ENCODE measurements at places on chromosomes 12 and 14. TPM values are rescaled to one million over a fixed set of nuclear protein-coding genes. Genes with fewer than 3 reads are reported as not detected.
A peak's percentile ranks its signal among the peaks of the same experiment; 100 is the strongest.

The TMEM121 gene
- total RNA-seq: 14.2 TPM

The RBM25 gene
- 99.2 TPM for total RNA-seq

The GRIP1 gene
- 1.5 TPM for total RNA-seq

The KRT2 gene
- total RNA-seq: not detected

The PLA2G1B gene
- total RNA-seq: not detected

The CFAP73 gene
- total RNA-seq: 0.33 TPM

The PLCZ1 gene
- total RNA-seq: not detected

DNA sequence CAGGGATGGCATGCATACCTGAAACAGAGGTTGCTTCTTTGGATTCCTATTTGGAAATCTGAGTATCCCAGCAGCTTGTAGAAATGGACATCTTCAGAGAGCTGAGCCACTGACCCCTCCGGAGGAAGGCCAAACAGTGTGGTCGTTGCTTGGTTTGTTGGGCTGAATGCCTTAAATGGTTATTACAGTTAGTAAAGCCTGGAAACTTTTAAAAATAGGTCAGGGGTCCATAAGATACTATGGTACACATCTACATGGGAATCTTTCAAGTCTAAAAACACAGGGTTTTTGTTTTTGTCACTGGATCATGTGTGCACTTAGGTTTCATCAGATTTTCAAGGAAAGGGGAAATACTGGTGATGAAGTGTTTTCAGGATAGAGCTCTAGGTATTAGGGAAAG lies 7.7 kb downstream of the DYRK2 start:
- peaks cover 95% of the 10 kb centered on the region for H3K4me1 ChIP-seq
- DNase-seq: no peak
- no peak overlapping the region for H3K4me3 ChIP-seq
- peaks cover 22% of the 10 kb centered on the region for H3K36me3 ChIP-seq

DNA sequence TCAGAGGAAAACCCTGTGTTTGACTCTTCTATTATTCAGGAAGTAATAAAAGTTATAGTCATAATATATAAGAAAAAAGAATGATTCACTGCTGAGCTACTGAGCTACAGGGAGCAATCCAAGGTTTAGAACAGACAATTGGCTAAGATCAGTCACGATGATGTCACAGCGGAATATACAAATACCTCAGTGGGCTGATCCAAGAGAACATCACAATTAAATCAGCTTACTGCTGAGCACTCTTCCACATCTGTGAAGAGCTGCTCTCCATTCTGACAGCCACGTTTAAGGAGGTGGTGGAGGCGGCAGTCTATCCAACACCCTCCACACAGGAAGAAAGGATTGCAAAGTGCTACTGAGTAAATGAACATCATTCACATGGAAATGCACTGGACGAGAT lies 271.0 kb downstream of the APAF1 start:
- H3K27me3 ChIP-seq: no peaks in the 10 kb centered on the region
- H3K4me1 ChIP-seq: no peaks in the 10 kb centered on the region
- no peaks in the 10 kb centered on the region for H3K36me3 ChIP-seq
- no peak overlapping the region for H3K27ac ChIP-seq

DNA sequence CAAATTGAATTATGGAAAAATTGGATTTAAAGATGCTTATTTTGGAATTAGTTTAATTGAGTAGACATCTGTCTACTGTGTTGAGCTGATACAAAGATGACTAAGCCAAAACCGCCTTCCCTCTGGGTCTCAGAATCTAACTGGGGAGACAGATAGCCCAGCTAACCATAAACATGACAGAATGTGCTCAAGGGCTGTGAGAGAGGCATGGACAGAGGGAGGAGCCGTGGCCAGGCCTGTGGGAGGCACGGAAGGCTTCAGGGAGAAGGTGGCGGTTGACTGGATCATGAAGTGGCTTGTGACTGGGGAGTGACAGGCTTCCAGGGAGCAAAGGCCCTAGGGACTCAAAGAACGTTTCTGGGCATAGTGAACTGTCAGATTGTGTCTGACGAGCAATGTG lies 74.6 kb downstream of the DACT1 start:
- H3K4me3 ChIP-seq: no peak overlapping the region
- H3K36me3 ChIP-seq: no peaks in the 10 kb centered on the region
- H3K27ac ChIP-seq: no peak overlapping the region
- no peaks in the 10 kb centered on the region for H3K4me1 ChIP-seq
- no peaks in the 10 kb centered on the region for H3K27me3 ChIP-seq

GRCh38 chr14:99128185-99128584 lies 143.8 kb downstream of the BCL11B start:
- H3K27me3 ChIP-seq: no peaks in the 10 kb centered on the region
- no peaks in the 10 kb centered on the region for H3K36me3 ChIP-seq
- no peak overlapping the region for H3K4me3 ChIP-seq
- no peak overlapping the region for H3K27ac ChIP-seq

DNA sequence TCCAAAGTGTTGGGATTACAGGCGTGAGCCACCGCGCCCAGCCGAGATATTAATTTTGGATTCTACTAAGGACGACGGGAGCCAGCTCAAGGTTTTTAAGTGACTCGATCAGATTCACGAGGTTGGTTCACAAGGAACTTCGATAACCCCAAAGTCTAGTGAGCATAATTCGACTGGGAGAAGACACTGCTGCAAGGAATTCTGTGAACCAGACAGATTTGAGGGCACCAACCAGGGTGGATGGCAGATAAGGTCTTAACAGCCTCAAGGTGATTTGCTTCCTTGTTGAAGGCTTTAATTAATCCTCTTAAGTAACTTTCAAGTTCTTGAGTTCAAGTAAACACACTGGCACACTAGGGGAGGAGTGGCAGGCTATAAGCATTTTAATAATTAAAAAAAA lies 1.1 kb upstream of the KLHDC2 start:
- H3K4me1 ChIP-seq: peaks cover 28% of the 10 kb centered on the region
- peak overlapping the region; percentile 98 for H3K27ac ChIP-seq
- H3K36me3 ChIP-seq: no peaks in the 10 kb centered on the region
- H3K27me3 ChIP-seq: no peaks in the 10 kb centered on the region

GRCh38 chr12:32661706-32662105 lies 17.4 kb upstream of the DNM1L start:
- H3K27ac ChIP-seq: no peak overlapping the region
- H3K4me1 ChIP-seq: no peaks in the 10 kb centered on the region
- H3K4me3 ChIP-seq: no peak overlapping the region
- no peaks in the 10 kb centered on the region for H3K27me3 ChIP-seq
- no peaks in the 10 kb centered on the region for H3K36me3 ChIP-seq
- DNase-seq: no peak

- DNase-seq: no peak
- no peaks in the 10 kb centered on the region for H3K36me3 ChIP-seq
- H3K27ac ChIP-seq: no peak overlapping the region
- H3K27me3 ChIP-seq: no peaks in the 10 kb centered on the region
- H3K4me1 ChIP-seq: peaks cover 53% of the 10 kb centered on the region
Measured at GRCh38 chr12:6770094-6770493, 2.2 kb upstream of the LAG3 start.

GRCh38 chr12:104529130-104529874 lies 72.6 kb downstream of the CHST11 start:
- DNase-seq: no peak
- no peak overlapping the region for H3K4me3 ChIP-seq
- H3K36me3 ChIP-seq: no peaks in the 10 kb centered on the region
- H3K27ac ChIP-seq: no peak overlapping the region

DNA sequence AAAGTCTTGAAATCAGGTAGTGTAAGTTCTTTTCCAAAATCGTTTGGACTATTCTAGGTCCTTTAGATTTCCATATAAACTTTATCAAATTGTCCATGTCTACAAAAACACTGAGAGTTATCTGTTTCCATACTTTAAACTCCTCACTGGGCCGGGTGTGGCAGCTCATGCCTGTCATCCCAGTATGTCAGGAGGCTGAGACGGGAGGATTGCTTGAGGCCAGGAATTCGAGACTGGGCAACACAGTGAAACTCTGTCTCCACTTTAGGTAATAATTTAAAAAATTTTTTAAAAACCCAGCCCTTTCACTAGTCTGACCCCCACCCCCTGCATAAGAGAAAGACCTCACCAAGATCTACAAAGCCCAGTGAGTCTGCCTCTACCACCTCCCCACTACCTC lies 6.4 kb upstream of the ISM2 start:
- no peaks in the 10 kb centered on the region for H3K27me3 ChIP-seq
- H3K4me1 ChIP-seq: no peaks in the 10 kb centered on the region
- DNase-seq: no peak
- H3K36me3 ChIP-seq: no peaks in the 10 kb centered on the region
- H3K4me3 ChIP-seq: no peak overlapping the region

GRCh38 chr14:48936849-48937248 lies 649.3 kb downstream of the RPS29 start:
- DNase-seq: no peak
- no peaks in the 10 kb centered on the region for H3K36me3 ChIP-seq
- H3K27me3 ChIP-seq: no peaks in the 10 kb centered on the region
- no peak overlapping the region for H3K27ac ChIP-seq

DNA sequence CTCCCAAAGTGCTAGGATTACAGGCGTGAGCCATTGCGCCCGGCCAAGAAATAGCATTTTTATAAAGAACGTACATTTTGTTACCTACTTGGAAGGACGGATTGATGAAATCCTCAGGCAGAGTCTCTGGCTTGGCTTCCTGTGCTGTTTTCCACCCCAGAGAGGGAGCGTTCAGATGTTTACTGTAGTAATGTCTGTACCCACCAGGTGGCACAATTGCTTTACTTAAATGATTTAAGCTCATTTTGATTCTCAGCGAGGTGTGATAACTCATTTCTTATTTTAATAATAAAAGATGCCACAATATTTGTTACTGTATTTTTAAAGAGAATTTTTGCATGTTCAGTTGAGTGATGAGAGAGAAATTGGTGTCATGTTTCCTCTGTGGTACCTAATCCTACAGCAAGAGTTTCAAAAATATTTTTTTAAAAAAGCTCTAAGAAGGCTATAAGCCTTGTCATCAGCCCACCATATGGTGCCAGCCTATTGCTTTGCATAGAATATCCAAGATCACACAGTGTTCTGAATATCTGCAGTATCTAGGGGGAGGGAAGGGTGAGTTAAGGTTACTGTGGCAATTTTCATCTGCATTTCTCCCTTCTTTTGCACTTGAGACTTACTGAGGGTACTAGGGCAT lies 82.6 kb upstream of the TRAF3 start:
- H3K4me3 ChIP-seq: no peak overlapping the region
- peaks cover 12% of the 10 kb centered on the region for H3K4me1 ChIP-seq
- DNase-seq: peak; percentile 19
- no peak overlapping the region for H3K27ac ChIP-seq
- H3K27me3 ChIP-seq: no peaks in the 10 kb centered on the region

GRCh38 chr14:44732144-44732543 lies 225.1 kb upstream of the FSCB start:
- no peak overlapping the region for H3K27ac ChIP-seq
- no peak overlapping the region for H3K4me3 ChIP-seq
- H3K27me3 ChIP-seq: no peaks in the 10 kb centered on the region
- DNase-seq: no peak

GRCh38 chr14:48125654-48126053 lies 450.2 kb upstream of the MDGA2 start:
- H3K27me3 ChIP-seq: no peaks in the 10 kb centered on the region
- no peaks in the 10 kb centered on the region for H3K4me1 ChIP-seq
- H3K4me3 ChIP-seq: no peak overlapping the region
- no peak overlapping the region for H3K27ac ChIP-seq

- peak overlapping the region; percentile 83 for H3K4me3 ChIP-seq
- no peaks in the 10 kb centered on the region for H3K27me3 ChIP-seq
- H3K27ac ChIP-seq: no peak overlapping the region
- peaks cover 18% of the 10 kb centered on the region for H3K4me1 ChIP-seq
- no peak for DNase-seq
- H3K36me3 ChIP-seq: no peaks in the 10 kb centered on the region
Measured at GRCh38 chr12:112939761-112940381, 1.6 kb downstream of the OAS3 start.

DNA sequence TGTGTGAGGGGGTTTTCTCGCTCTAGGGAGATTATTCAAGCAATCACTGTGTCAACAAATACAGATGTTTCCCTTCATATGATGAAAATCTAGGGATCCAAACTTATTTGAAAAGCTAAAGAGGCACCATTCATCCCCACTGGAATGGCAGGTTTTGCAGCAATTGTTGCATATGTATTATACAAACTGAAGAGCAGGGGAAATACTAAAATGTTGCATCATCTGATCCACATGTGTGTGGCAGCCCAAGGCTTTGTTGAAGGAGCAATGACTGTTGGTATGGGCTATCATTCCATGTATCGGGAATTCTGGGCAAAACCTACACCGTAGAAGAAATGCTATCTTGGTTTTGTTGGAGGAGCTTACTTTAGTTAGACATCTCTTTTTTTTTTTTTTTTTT lies 4.1 kb upstream of the PRPF40B start:
- no peak overlapping the region for H3K27ac ChIP-seq
- H3K36me3 ChIP-seq: no peaks in the 10 kb centered on the region
- no peaks in the 10 kb centered on the region for H3K27me3 ChIP-seq
- H3K4me3 ChIP-seq: no peak overlapping the region

DNA sequence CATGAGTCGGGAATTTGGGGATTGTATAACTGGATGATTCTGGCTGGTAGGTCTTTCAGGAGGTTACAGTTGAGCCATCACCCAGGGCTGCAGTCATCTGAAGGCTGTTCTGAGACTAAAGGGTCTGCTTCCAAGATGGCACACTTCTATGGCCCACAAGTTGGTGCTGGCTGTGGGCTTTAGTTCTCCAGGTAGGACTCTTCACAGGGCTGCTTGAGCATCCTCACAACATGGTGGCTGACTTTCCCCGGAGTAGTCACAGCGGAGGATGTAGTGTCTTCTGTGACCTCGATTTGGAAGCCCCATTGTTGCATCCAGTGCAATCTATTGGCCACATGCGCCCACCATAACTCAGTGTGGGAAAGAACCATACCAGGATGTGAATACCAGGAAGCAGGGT lies 14.4 kb downstream of the PHETA1 start:
- H3K36me3 ChIP-seq: no peaks in the 10 kb centered on the region
- H3K4me3 ChIP-seq: no peak overlapping the region
- no peak overlapping the region for H3K27ac ChIP-seq
- H3K4me1 ChIP-seq: no peaks in the 10 kb centered on the region
- H3K27me3 ChIP-seq: no peaks in the 10 kb centered on the region

DNA sequence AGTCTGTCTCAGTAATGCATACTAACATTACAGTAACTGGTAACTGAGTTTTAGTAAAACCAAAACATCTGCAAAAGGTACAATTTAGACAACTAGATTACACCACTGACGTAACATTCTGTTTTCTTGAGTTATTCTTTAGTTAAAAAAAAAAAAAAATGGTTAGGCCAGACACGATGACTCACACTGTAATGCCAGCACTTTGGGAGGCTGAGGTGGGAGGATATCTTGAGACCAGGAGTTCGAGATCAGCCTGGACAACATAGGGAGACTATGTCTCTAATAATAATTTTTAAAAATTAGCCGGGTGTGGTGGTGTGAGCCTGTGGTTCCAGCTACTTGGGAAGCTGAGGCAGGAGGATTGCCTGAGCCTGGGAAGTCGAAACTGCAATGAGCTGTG lies 34.1 kb downstream of the AP5M1 start:
- peaks cover 4% of the 10 kb centered on the region for H3K27me3 ChIP-seq
- H3K36me3 ChIP-seq: no peaks in the 10 kb centered on the region
- no peak for DNase-seq
- no peak overlapping the region for H3K27ac ChIP-seq
- no peak overlapping the region for H3K4me3 ChIP-seq

- no peak for DNase-seq
- no peak overlapping the region for H3K27ac ChIP-seq
- H3K4me3 ChIP-seq: no peak overlapping the region
- no peaks in the 10 kb centered on the region for H3K36me3 ChIP-seq
- H3K4me1 ChIP-seq: peaks cover 42% of the 10 kb centered on the region
- H3K27me3 ChIP-seq: no peaks in the 10 kb centered on the region
Measured at GRCh38 chr14:20623798-20624197, 17.7 kb downstream of the OR6S1 start.

Data from CD8-positive, alpha-beta memory T cell (primary cell).